ENCODE measurements at places on chromosomes 2 and 18.

- DNase-seq: no peak
Measured at GRCh38 chr2:2738276-2738675, 407.2 kb upstream of the MYT1L start.

GRCh38 chr2:228673876-228674554 lies 492.5 kb upstream of the SPHKAP start:
- no peak for DNase-seq

DNA sequence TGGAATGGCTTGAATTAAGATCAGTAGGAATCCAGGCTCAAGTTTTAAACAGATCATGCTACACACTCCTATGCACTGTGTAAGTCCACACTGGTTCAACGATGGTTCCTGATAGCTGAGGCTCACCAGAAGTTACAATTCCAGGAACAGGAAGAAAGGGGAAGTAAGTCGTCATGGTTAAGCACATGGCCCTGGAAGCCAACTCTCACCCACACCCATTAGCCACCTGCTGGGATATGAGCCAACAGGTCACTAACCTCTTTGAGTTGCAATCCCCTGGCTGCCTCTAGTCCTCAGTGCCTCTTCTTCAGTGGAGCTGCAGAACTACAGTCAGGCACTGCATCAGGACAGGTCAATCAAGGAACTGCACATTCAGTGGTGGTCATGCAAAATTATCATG lies 133.5 kb downstream of the TMEM182 start:
- no peak for DNase-seq

DNA sequence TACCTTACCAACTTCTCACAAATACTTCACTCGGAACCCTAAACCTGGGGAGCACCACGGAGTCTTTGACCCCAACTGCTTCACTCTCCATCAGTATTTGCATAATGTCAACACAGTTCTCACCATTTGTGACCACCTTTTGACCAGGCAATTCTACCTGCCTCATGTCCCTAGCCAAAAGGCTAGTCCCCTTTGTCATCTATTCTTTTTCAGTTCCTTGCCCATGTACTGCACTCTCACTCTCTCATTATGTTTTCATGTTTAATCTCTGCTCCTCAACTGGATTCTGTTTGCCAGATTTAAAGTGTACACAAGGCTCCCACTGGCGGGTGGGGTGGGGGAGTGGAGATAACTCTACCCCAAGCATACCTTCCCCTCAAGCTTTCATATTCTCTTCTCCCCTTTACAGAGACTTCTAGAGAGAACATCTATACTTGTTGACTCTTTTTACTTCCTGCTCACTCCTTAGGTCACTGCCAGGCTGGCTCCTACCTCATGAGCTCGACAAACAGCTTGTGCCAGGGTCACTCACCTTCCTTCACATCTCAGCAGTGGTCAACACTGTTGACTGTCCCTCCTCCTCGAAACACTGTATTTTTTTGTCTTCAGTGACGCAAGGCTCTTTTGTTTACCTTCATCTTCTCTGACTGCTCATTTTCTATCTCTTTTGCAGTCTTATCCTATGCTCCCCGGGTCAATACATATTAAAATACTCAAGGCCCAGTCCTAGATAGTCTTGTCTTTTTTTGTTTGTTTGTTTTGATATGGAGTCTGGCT lies 88.7 kb upstream of the MAP4K3 start:
- no peak for DNase-seq

DNA sequence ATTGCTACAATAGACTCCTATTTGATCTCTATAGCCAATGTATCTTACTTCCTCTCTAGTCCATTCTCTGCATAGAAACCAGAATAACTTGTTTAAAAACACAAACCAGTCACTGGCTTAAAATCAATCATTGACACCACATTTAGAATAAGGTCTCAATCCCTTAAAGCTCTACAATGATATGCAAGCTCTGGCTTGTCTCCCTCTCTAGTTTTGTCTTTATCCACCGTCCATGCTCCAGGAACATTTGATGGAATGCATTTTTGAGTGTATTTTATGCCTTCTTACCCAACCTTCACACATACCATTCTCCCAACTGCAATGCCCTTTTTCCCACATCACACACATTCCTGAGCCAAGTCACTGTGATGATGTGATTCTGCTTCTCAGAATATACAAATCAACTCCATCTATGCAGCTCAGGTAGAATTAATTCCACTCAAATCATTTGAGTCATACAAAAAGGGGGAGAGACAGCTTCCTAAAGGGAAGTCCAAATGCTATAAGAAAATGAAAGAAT lies 1107.2 kb downstream of the DPP10 start:
- no peak for DNase-seq

DNA sequence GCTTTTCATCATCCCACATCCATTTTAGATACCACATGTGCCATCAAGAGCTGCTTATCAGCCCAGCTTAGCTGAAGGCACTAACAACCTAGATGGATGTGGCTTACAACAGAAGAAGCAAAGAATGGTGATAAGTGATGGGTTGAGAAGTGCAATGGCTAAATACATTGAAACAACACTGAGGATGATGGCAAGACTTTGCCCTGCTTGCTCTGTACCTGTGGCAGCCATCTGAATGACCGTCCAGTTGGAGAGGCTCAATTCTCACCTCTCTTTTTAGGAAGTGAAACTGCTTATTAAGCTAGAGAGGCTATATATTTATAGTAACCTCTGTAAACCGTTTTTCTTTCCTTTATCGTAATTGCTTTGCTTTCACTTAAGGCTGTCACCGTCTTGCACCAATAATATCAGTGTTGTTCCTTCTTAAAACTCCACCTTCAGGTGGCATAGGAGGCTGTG lies 5.7 kb downstream of the GPATCH11 start:
- DNase-seq: no peak

GRCh38 chr2:27033253-27033852 lies 588 bp downstream of the TMEM214 start:
- DNase-seq: no peak

GRCh38 chr2:47079515-47080412 lies 75.3 kb downstream of the STPG4 start:
- DNase-seq: no peak
